ENCODE measurements at places on chromosomes 7 and 10.

- H3K27ac ChIP-seq = no peak overlapping the region
- no peak for DNase-seq
- no peaks in the 10 kb centered on the region for H3K4me1 ChIP-seq
- no peaks in the 10 kb centered on the region for H3K36me3 ChIP-seq
Measured at GRCh38 chr7:135980665-135981180, 3.6 kb upstream of the MTPN start.

DNA sequence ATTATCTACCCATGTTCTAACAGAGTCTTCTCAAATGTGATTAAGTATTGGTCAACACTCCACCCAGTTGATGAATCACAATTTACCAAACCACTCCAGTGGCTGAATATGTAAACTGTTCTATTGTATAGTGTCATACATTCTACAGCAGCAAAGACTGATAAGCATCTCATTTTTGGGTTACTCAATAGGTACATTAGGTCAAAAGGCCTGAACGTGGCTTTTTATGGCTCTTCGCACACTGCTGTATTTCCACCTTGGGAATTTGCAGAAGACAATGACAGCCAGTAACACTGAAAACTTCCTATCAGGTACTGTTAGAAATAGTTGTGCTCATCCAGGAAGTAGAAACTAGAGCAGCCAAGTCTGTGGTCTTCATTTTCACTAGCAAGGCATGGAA lies 166.9 kb downstream of the GLI3 start:
- H3K4me3 ChIP-seq = no peak overlapping the region
- no peak for DNase-seq
- H3K36me3 ChIP-seq = peaks cover 9% of the 10 kb centered on the region
- peaks cover 29% of the 10 kb centered on the region for H3K4me1 ChIP-seq
- H3K27ac ChIP-seq = no peak overlapping the region
- H3K27me3 ChIP-seq = no peaks in the 10 kb centered on the region

DNA sequence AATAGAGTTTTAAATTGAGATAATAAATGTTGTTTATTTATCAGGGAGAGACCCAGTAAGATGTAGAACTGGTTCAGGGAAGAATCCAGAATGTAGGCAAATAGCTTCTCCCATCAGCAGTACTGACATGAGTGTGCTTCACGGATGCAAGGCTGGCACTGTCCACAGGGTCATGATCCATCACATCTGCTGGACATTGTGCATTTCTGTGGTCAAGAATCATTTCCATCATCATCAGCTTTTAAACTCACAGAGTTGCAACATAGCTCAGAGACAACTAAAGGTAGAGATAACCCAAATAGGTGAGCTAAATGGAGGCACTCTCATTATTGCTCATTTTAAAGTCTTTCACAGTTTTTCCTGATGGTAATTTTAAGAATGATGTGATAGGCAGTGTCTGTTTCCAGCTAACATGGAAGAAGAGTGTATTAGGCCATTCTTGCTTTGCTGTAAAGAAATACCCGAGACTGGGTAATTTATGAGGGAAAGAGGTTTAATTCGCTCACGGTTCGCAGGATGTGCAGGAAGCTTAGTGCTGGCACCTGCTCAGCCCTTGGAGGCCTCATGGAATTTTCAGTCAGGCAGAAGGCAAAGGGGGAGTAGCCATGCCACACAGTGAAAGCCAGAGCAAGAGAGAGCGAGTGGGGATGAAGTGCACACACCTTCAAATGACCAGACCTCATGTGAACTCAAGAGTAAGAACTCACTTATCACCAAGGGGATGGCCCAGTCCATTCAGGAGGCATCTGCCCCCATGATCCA lies 80.8 kb downstream of the INPP5A start:
- no peaks in the 10 kb centered on the region for H3K27me3 ChIP-seq
- DNase-seq = no peak
- no peaks in the 10 kb centered on the region for H3K36me3 ChIP-seq
- H3K27ac ChIP-seq = no peak overlapping the region
- no peak overlapping the region for H3K4me3 ChIP-seq

- no peak for DNase-seq
- no peaks in the 10 kb centered on the region for H3K27me3 ChIP-seq
- no peaks in the 10 kb centered on the region for H3K36me3 ChIP-seq
Measured at GRCh38 chr7:1181640-1182039, 21.6 kb upstream of the ZFAND2A start.

GRCh38 chr10:33478089-33478674 lies 143.7 kb upstream of the NRP1 start:
- H3K36me3 ChIP-seq = no peaks in the 10 kb centered on the region
- no peak for DNase-seq
- peaks cover 19% of the 10 kb centered on the region for H3K4me1 ChIP-seq
- no peak overlapping the region for H3K27ac ChIP-seq
- no peak overlapping the region for H3K4me3 ChIP-seq
- H3K27me3 ChIP-seq = no peaks in the 10 kb centered on the region

DNA sequence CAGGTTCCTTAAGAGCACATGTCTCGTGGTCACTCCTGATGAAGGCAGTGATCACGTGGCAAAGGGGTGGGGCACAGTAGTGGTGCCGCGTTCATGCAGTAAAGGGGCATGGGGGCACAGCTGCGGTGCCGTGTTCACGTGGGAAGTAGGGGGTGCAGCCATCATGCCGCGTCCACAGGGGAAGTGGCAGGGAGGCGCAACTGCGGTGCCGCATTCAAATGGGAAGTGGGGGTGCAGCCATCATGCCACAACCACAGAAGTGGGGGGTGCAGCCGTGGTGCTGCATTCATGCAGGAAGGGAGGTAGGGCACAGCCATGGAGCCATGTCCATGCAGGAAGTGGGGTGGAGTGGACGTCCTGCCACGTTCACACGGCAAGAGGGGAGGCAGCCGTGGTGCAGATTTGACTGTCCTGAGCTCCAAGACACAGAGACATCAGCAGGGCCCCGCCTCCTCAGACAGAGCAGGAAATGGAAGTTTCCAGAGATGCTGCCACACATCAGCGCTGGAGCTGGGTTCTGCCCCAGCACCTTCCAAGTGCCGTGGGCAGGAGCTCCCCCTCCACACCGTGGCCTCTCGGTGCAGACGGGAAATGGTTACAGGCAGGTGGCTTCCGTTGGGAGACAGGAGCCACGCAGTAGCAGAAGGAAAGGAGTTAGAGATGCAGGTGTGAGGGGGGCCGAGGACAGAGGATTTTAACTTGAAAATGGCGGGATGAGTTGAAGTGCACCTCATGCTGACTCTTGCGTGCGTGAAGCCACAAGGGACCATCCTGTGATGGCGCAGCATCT lies 95.0 kb upstream of the DDC start:
- no peak overlapping the region for H3K4me3 ChIP-seq
- no peaks in the 10 kb centered on the region for H3K36me3 ChIP-seq
- no peak overlapping the region for H3K27ac ChIP-seq
- H3K27me3 ChIP-seq = no peaks in the 10 kb centered on the region
- H3K4me1 ChIP-seq = peaks cover 66% of the 10 kb centered on the region
- no peak for DNase-seq

GRCh38 chr7:81641873-81642272 lies 128.0 kb downstream of the HGF start:
- DNase-seq = no peak
- no peaks in the 10 kb centered on the region for H3K27me3 ChIP-seq
- H3K27ac ChIP-seq = no peak overlapping the region
- no peaks in the 10 kb centered on the region for H3K36me3 ChIP-seq
